MV-4-11 (cell line): ENCODE measurements at places on chromosomes 16 and 17.

DNA sequence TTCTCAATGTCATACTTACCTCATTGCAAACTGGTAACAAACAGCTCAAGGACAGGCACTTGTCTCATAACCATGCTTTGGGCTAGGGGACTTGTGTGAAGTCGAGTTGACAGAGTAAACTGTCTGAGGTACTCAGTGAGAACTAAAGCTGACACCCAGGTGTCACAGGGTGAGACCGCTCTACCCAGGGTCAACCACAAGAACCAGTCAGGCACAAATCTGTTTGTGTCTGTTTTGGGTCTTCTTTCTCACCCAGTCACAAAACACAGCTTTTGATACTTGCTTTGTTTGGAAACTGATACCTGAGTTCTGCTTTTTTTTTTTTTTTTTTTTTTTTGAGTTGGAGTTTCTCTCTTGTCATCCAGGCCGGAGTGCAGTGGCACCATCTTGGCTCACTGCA is 161.1 kb downstream of the STX8 start:
- no peak for DNase-seq

- DNase-seq = no peak
Observed at GRCh38 chr17:8051831-8052230, 13.0 kb downstream of the ALOX15B start.

- DNase-seq = no peak
Observed at GRCh38 chr17:50660042-50660886, 25.6 kb downstream of the ABCC3 start.

DNA sequence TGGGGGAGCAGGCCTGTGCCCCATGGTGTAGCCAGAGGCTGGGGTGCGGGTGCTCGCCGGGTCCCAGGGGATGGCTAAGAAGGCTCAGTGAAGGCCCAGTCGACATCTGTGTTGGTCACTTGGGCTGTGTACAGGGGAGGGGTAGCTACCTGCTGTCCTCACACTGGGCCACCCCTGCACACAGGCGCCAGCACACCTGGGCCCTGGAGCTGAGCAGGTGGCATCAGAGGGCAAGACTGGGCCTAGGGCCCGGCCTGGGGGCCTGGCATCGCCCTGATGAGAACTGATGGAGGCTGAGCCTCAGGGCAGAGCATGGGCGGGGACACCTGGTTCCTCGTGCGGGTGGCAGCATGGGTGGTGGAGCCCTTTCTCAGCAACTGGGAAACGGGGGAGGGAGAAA is 870 bp upstream of the CTRB2 start:
- no peak for DNase-seq

- no peak for DNase-seq
Observed at GRCh38 chr17:82536512-82537201, 17.1 kb downstream of the FOXK2 start.

GRCh38 chr16:19168371-19169081 is 486 bp downstream of the SYT17 start:
- DNase-seq = no peak

- no peak for DNase-seq
Observed at GRCh38 chr17:69605571-69605970, 191.1 kb downstream of the MAP2K6 start.

- no peak for DNase-seq
Observed at GRCh38 chr16:70646260-70647241, at the start of gene IL34. IL34 (plus strand) TSS chr16:70646559; CDS start chr16:70646948, 389 bp downstream.

DNA sequence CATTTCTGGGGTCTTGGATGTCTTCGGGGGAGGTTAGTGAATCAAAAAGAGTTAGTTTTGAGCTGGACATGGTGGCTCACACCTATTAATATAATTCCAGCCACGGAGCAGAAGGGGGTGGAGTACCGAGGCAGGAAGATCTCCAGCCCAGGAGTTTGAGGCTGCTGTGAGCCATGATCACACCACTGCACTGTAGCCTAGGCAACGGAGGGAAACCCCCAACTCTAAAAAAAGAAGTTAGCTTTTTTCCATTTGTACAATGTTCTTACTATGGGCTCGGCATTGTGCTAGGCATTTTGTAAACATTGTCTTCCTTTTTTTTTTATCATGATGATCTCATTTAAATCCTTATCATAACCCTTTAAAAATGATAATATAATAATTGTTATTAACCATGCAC is 8.3 kb upstream of the SNF8 start:
- no peak for DNase-seq

- no peak for DNase-seq
Observed at GRCh38 chr17:65049085-65049756, 7.3 kb downstream of the GNA13 start.

DNA sequence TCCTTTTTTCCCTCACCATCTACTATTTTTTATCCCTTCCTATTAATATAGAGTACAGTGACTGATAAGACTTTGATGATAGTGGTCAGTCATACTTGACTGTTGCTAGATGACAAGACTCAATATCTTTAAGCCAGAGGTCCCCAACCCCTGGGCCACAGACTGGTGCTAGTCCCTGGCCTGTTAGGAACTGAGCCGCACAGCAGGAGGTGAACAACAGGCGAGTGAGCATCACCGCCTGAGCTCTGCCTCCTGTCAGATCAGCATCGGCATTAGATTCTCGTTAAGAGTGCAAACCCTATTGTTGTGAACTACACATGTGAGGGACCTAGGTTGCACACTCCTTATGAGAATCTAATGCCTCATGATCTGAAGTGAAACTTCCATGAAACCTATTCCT is 341.3 kb downstream of the BCAS3 start:
- no peak for DNase-seq

- no peak for DNase-seq
Observed at GRCh38 chr17:81488276-81488860, 24.2 kb downstream of the ACTG1 start.

GRCh38 chr16:84181144-84181915 is 5.5 kb downstream of the TAF1C start:
- DNase-seq = no peak

DNA sequence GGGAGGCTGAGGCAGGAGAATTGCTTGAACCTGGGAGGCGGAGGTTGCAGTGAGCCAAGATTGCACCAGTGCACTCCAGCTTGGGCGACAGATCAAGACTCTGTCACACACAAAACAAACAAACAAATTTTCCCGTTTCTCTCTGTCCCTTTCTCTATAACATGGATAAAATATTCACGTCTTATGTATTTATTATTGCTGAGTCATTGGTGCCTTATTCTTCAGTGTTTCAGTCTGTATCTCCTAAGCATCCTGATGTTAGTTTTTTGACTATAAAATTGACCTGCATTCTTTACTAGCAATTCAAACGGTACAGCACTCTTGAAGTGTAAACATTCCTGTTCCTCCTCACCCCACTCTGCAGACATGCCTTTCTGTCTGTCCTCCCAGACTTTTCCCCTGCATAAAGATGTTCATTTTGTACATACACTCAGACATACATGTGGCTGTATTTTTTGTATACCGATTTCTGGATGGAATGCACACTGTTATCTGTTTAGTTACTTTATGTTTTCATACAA is 16.4 kb downstream of the DHODH start:
- DNase-seq = no peak

DNA sequence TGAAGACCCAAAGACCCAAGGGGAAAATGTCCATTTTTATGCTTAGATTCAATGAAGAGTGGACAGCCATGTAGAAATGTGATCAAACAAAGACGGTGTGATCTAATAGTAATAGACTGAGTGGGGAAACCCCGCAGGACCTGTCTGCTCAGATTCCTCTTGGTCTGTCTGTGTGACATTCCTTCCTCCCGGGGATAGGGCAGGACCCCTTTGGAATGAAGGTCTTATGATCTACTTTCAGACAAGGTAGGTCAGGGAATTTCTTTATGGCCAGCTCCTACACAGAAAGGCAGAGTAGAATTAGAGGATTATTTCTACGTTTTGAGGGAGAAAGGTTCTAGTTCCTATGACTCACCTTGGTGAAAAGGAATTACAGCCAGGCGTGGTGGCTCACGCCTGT is 267.6 kb downstream of the STX8 start:
- DNase-seq = no peak

- DNase-seq = no peak
Observed at GRCh38 chr16:35687781-35688180, 2228.4 kb downstream of the TP53TG3F start.

- no peak for DNase-seq
Observed at GRCh38 chr16:87414251-87414680, 22.1 kb downstream of the MAP1LC3B start.

- DNase-seq = peak; percentile 89
Observed at GRCh38 chr17:69175625-69176456, 34.1 kb upstream of the ABCA6 start.

DNA sequence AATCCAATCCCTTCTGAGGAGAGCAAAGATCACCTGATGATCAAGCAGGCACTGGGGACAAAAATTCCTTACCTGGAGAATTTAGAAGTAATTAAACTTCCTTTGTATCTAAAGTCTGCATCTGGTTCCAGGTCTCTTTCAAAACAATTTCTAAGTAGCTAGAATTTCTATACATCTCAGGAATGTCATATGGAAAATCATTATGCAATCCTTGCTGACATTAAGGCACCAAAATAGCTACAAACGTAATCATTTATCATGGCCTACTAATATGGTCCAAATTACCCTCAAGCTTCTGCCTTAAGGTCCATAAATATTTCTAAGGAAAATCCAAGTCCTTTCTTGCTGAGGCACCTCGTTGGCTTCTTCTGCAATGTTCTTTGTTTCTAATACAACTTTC is 32.9 kb upstream of the YPEL2 start:
- no peak for DNase-seq

GRCh38 chr17:80429356-80430275 is 14.6 kb downstream of the ENDOV start:
- no peak for DNase-seq

DNA sequence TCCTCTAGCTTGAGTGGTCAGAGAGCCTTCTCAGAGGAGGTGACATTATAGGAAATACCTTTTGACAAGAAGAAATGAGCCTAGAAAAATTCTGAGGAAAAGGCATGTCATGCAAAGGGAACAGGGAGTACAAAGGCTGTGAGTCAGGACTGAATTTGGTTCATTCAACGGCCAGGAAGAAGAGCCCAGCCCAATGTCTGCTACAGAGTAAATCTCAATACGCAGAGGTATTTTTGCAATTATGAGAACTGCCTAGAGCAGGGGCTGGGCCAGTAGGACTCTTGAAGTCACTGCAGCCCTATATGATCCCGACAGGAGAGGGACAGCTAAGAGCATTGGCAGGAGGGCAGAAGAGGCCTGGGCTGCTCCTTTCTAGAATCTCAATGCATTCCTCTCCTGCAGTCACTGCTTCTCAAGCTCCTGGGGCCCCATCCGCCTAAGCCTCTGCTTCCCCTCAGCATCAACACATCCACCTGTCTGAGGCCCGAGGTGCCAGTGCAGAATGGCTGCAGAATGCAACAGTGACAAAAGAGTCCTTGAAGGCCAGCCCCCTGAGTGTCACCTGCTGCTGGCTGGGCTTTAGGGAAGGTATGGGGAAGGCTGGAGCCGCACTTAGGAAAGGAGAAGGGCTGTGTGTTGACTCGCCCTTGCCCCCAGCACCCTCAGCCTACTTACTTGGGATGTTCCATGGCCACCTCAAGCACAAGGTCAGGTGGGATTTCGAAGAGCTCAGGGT is 20.1 kb downstream of the NOS2 start:
- DNase-seq = no peak

DNA sequence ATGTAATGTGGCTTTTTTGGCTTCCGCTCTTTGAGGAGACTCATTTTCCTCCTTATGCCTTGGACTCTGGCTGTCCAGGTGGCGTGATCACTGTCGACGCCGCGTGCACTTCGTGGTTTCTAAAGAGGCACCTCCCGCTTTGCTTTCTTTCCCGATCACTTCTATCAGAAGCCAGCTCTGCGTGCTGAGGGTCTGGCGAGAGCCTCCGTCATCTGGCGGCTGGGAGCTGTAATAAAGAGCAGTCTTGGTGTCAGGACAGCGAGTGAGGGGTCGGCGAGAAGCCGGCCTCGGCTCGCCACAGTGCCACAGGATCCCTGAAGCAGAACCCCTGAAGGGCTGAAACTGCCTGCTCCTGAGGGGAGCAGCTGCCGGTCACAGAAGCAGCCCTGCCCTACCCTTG is 7.4 kb downstream of the ZNF750 start:
- DNase-seq = no peak

GRCh38 chr17:36504156-36504545 is 17.7 kb downstream of the ZNHIT3 start:
- no peak for DNase-seq

DNA sequence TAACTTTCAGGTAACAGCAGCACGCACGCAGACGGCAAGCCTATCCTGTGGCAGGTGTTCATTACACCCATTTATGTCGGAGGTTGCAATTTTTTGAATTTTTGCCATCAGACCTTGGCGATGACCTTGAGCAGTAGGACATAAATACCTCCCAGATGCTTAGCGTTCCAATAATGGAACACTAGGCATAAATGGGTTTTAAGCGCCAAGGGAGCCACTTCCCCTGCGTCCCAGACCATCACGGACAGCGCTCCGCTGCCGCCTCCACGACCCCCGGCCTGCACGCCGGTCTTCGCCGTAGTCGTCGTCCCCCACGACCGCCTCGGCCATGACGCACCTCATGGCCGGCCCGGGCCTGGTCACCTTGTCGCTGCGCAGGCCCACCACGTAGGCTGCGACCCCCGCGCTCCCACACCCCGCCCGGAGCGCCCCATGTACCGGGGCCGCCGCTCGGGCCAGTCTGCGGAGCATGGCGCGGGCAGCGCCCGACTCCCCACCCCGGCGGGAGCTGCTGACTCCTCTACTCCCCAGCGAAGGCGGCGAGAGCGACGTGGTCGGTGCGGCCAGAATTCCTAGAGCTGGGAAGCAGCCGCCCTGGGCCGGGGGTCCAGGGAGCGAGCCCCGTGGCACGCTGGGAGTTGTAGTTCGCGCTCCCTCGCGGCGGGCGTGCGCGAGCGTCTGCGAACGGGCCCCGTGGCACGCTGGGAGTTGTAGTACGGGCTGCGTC is 22.7 kb downstream of the TMEM235 start:
- DNase-seq = peak; percentile 66

- no peak for DNase-seq
Observed at GRCh38 chr17:67514998-67515397, 137.9 kb downstream of the PITPNC1 start.

DNA sequence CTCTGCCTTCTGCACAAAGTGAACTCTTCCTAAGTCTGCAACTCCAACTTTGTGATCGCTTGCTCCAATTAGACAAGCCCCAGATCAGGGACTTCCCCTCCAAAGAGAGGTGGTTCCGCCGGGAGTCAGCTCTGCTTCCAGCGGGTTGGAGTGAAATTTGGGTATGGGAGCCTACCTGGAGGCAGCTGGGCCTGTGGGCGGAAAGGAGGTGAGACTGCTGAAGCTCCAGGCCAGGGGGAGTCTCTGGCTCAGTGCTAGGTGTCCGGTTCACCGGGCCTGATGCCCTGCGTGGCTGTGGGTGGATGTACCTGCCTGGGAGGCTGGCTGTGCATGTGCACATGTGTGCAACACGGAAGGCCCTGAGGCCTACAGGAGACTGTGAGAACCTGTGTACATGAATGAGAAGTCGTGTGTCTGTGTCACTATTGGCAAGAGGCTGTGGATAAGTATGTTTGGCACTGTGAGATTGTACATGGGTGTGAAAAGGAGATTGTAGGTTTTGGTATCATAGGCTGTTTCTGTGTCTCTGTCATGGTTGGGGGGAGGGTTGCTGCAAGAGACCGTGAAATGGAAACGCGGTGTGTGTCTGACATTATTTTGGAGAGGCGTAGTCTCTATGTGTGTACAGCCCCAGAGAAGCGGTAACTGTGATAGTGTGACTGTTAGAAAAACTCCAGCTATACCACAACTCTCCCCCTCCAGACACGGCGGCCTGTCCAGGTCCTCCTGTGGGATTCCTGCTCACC is 4.2 kb downstream of the LHX1 start:
- no peak for DNase-seq
